ENCODE measurements at places on chromosomes 2 and 18. TPM values are rescaled to one million over a fixed set of nuclear protein-coding genes. Genes with fewer than 3 reads are reported as not detected.

DNA sequence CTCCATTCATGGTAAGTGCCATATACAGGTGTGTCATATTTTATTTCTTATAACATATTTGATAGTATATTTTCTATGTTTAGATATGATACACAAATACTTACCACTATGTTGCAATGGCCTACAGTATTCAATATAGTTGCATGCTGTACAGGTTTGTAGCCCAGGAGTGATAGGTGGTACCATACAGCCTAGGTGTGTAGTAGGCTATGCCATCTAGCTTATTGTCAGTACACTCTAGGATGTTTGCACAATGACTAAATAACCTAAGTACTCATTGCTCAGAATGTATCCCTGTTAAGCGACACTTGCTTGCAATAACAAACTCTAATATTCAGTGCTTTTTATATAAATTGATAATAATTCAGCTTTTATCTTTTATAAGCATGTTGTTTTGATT is 563.1 kb upstream of the LINC00305 start:
- DNase-seq: no peak

- DNase-seq: no peak
Measured at GRCh38 chr2:45415534-45416123, 195.4 kb downstream of the SRBD1 start.

- no peak for DNase-seq
Measured at GRCh38 chr2:29469516-29469915, 354.3 kb downstream of the CLIP4 start.

- no peak for DNase-seq
Measured at GRCh38 chr2:226398580-226398979, 401.0 kb downstream of the IRS1 start.

DNA sequence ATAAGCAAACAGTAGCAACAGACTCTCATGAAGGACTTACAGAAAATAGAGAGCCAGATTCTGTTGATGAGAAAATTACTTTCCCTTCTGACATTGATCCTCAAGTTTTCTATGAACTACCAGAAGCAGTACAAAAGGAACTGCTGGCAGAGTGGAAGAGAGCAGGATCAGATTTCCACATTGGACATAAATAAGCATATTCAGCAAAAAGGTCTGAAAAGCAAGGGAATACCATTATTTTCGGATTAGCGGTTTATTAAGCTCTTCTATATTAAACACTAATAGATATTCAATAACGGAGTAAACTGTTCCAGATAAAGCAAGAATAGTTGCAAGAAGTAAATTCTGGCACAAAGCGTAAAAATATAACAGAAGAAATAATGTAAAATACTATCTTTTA is 25.0 kb downstream of the POLI start:
- DNase-seq: no peak

- DNase-seq: no peak
Measured at GRCh38 chr2:132489150-132489549, 72.5 kb downstream of the GPR39 start.

DNA sequence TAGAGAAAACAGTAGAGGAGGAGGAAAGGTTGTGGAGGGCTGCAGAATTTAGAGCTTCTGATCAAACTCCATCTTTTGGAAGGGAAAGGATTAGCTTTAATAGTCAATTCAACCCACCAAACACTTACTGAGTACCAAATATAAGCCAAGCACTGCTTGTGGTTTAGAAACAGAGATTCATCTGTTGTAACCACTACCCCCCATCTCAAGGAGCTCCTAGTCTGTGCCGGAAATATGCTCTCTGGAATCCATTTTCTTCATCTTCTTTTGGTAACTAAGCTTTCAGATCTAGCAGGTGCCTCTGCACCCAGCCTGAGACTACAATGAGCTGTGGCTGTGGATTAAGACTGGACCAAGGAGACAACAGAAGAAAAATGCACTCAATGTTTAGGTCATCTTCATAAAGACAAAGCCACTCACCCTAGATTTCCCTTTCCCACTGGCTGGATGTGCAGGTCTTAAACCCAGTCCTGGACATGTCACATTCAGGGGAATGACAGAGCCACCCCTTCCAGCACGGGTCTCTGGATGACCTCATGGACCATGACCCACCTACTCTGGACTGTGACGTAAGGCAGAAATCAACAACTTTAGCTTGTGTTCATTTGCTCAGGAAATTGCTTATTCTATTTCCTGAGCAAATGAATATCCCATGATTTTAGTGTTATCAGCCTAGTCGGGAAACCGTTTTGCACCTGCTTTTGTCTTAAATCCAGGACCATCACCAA is 52.9 kb downstream of the EPB41L3 start:
- no peak for DNase-seq

DNA sequence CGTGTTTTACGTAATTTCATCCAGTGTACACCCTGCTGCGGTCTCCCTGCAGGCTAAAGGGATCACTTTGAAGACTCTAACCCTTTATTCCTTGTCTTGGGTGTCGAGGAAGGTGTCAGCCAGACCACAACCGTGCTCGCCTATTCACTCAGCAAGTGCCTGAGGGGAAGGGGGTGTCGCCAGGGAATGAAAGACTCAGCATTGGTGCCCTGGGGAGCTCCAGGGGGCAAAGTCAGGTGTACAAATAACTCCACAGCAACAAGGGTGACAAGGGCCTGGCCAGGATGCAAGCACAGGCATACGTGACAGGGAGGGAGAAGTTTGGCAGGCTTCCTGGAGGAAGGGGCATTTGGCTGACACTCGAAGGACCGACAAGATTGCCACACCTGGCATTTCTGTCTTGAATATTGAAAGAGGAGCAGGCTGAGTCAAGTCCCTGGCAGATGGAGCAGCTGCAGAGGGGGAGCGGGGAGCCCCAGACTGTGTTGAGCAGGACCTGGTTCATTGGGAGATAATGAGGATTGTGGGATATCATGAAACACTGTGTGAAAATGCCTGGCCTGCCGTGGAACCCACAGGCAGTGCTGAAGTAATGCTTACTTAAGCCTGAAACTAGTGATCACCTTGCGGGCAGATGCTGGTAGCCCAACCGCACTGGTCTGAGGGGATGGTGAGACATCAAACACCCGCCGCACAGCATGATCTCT is 93.9 kb downstream of the RHOB start:
- DNase-seq: no peak

- DNase-seq: no peak
Measured at GRCh38 chr2:158042245-158042644, 59.4 kb upstream of the UPP2 start.

DNA sequence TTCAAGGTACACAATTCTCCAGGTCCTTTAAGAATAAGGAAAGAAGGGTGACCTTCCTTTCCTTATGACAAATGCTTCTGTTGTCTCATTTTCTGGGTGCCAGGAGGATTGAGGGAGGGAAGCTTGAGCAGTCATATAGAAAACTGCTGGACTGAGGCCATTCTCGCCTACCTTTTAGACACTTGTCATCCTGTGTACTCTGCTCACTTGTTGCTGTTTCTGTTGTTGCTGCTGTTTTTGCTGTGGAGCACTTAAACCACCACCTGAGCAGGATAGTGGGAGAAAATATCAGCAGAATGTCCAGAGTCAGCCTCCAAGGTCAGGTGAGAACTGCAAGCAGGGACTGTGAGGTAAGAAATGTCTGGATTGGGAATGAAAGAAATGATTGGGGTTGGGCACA is 2.8 kb downstream of the DNAJC5G start:
- no peak for DNase-seq

DNA sequence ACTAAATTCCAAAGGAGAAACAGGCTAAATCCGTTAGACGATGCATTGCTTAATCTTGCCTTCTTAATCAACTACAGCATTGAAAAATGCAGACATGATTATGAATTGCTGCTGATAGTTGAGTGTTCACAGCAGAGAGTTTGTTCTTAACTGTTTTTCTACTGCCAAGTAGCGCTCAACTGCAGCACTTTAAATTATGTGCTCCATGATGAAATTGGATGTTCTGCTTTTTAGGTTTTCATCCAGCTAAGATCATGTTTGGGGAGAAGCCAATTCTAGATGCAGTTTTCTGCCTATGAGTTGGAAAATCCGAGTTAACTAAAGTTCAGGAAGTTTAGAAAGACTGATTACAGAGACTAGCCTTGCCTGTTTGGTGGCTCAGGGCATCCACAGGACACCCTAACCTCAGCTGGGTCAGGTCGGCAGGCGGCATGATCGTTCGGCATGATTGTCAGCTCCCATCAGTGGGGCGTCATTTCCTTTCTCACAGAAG is 119.4 kb upstream of the PIEZO2 start:
- DNase-seq: no peak

GRCh38 chr2:206798000-206798399 is 32.6 kb downstream of the FASTKD2 start:
- no peak for DNase-seq

The COL5A2 gene
- 135 TPM for total RNA-seq

The CFAP53 gene
- not detected for total RNA-seq

The NEB gene
- 3.2 TPM for total RNA-seq

The ASB18 gene
- total RNA-seq: not detected

The MAL gene
- not detected for total RNA-seq

Data from thoracic aorta (tissue), 2 donors.